GM06990 (cell line): ENCODE measurements at places on chromosomes 1 and 21.
A peak's percentile ranks its signal among the peaks of the same experiment; 100 is the strongest.

GRCh38 chr1:207393610-207394009, 60.5 kb upstream of the CR2 start:
- no peak for DNase-seq

- no peak for DNase-seq
Observed at GRCh38 chr1:30148676-30149075, 574.7 kb downstream of the MATN1 start.

DNA sequence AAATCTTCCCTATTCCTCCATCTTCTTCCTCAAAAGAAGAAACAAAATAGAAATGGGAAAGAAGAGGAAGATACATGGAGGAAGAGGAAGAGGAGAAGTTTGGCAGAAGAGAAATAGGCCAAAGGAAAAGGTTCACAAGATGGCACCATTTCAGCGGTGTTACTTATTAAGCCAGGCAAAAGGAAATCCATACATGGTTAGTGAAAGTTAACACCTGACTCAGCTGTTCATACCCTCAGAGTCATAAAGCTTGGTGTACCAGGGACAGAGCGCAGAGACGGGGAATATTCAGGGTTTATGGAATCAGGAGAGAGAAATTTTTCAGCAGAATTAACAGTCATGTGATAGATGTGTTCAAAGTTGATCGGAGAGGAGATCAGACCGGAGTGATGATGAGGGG, 70.6 kb downstream of the COQ8A start:
- DNase-seq, result no peak

- no peak for DNase-seq
Observed at GRCh38 chr1:118954301-118954905, 33.7 kb downstream of the TBX15 start.

DNA sequence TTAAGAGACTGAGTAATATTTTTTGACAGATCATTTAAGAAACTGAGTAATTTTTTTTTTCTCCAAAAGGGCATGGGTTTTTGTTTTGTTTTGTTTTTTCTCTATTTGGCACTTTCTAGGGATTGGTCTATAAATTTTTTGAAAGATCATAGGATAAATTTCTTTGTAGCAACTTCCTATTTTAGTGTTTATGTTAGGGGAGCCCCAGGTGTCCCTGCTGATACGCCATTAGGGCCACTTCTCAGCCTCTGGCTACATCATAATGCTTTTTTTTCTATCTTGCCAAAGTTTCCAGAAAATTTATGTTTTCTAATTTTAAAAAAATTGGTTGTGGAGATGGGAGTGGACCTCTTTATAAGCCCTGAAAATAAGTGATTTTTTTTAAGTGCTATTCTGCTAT, 2.6 kb downstream of the GABPA start:
- DNase-seq, result no peak

GRCh38 chr1:5645135-5645399, 347.2 kb downstream of the NPHP4 start:
- no peak for DNase-seq

DNA sequence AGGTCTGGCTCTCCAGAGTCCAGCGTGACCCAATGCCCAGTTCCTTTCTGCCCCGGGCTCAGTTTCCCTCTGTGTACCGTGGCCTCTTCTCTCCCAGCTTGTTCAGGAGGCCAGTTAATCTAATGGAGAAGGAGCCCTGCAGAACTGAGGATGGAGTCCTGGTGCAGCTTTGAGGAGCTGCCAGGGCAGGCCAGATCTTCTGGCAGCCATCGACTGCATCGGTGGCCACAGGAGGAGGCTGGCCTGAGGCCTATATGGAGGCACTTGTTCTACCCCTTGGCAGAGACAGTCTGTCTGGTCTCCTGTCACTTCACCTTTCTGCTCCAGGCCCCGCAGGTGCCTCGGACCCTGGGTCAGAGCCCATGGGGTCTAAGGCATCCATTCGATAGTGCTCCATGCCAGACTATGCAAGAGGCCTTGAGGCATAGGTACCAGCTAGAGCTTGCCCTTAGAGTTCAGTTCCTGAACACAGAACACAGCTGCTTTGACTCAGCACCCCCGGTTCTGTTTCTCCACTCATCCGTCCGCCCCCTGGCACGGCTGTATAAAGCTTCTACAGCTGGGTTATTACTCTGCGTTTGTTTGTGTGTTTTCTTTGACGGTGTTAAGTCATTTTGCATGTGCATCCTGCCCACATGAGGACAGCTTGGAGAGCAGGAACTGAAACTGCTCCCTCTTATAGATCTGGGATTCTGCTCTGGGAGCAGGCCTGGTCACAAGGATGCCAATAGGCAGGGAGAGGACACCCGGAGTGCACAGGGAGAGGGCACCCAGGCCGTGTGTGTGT, 18.5 kb upstream of the LRRN2 start:
- DNase-seq, result no peak

- DNase-seq, result no peak
Observed at GRCh38 chr1:71223641-71224340, 143.0 kb upstream of the ZRANB2 start.

GRCh38 chr1:87243573-87243972, 85.1 kb upstream of the LMO4 start:
- DNase-seq, result no peak

DNA sequence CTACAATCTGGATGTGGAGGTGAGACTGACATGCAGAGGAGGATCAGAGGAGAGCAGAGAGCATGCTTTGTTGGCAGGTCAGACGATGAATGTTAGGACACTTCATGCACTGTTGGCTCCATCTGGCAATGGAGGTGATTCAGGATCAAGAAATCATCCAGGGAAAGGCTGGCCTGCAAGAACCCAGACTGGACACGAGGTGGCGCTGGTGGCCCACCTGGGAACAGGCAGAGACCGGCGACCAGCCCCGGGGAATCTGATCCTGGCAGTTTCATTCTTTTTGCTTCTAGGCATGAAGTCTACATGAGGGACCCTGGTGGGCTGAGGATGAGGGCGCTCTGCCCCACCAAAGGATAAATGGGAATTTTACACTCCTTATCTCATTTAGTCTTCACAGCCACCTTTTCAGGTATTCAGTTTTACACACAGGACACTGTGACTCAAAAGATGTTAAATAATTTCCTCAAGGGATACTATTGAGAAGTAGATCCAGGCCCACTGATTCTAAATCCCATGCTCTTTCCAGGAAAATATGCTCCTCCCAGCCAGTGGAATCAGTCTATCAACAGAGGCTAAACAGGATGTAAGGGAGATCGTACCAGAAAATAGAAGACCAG, 26.2 kb upstream of the SCMH1 start:
- peak; percentile 31 for DNase-seq

DNA sequence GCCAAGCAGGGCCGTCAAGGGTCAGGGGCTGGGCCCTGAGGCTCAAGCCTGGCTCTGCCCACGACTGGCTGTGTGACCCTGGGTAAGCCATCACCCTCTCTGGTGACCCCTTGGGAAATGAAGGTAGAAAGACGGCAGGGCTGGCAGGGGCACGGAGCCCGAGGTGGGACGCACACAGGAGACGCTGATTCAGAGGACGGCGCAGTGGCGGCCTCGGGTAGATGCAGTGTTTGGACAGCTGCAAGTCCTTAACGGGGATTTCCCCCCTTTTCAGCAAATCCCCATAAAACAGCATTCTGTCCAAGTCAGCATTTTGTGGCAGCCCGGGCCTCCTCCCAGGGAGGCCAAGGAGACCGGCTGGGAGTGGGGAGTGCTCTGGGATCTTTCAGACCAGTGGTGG, 16.7 kb downstream of the COL8A2 start:
- DNase-seq, result no peak

- DNase-seq, result no peak
Observed at GRCh38 chr1:71210718-71211117, 129.9 kb upstream of the ZRANB2 start.

- DNase-seq, result no peak
Observed at GRCh38 chr1:100440075-100440809, 87.9 kb downstream of the CDC14A start.

DNA sequence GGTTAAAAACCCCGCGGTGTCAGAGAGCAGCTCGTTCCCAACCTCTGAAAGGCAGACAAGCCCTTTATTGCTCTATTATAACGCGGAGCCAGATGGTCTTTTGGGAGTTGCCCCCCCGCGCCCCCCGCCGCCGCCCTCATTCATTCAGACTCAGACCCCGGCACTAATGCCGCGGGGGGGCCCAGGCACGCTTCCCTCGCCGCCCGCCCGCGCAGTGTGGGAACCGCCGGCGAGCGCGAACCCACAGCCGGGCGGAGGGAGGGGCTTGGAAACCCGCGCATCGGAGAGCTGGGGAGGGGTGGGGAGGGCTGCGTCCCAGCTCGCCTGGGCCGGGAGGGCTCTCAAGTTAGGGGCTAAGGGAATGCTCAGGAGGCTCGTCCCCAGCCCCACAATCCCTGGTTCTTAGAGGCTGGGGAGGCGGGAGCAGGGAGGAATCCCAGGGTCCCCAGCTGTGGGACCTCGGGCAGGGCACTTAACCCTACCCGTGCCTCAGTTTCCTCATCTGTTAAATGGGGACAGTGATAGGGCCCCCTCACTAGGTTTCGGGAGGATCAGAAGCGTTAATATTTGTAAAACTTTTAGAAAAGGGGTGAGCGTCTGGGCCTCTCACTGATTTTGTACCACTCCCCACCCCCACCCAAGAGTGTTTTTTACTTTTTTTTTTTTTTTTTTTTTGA, 10.9 kb upstream of the HES5 start:
- DNase-seq, result no peak

GRCh38 chr1:210251680-210252490, 19.3 kb downstream of the SERTAD4 start:
- DNase-seq, result no peak

- no peak for DNase-seq
Observed at GRCh38 chr1:14583788-14584187, 14.7 kb upstream of the KAZN start.

DNA sequence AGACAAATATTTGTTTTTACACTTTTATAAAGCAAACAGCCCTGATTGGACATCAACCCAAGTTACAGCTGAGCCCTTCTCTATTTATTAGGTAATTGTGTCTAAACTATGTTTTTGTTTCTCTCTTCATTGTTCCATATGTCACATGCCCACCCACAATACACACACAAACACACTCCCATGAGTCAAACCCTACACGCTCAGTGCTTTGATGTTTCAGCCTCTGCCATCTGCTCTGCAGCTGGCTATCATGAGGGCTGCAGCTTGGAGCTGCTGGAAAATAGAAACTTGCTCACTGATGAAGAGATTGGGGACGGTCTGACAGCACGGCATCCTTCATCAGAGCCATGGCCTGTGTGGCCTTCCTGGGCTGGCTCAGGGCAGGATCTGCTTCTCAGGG, 41.7 kb downstream of the PSMG1 start:
- DNase-seq, result no peak

DNA sequence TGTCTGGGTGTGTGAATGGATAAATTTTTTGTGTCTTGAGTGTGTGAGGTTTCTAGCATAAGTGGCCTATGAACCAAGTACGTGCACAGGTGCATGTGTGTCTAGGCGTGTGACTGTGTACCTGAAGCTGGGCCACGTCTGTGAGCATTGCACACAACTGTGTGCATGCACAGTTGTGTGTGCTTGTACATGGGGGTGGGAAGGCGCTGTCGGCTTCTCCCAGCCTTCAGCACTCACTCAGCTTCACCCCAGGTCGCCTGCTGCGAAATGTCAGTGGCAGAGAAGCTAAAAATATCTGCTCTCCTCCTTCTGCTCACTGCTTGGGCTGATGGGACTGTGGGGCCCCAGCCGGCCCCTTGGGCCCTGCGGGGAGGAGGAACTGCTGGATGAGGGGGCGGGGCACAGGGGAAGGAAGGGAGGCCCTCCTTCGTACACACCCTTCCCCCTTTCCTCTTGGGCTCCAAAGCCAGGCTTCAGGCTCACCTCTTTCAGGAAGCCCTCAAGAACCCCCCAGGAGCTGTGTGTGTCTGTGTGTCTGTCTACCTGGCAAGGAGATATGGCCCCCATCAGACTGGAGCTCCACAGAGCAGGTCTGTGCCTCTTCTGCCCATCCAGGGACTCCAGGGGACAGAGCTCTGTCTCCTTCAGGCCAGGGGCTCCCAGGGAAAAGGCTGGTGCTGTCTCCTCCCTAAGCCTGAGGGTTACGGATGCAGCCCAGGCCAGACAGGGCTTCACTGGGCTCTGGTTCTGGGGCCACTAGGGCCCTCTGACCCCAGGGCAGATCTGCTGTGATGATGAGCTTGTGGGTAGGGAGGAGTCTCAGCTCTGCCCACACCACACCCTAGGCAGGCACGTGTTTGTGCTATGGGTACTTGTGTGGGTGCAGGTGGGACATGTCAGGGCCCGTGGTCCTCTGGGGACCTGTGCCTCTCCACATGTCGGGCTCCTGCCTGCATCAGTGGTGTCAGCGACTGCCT, 35.6 kb upstream of the WASF2 start:
- peak; percentile 76 for DNase-seq

DNA sequence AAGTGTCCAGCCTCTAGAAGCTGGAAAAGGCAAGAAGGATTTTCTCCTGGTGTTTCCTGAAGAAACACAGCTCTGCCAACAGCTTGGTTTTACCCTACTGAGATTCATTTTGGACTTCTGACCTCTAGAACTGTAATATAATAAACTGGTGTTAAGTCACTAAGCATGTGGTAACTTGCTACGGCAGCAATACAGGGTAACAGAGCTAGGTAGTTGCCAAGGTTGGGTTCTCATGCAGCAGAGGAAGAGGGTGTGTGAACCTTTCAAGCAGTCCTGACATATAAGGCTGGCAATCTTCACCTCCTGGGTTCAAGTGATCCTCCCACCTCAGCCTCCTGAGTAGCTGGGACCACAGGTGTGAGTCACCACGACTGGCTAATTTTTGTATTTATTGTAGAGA, 36.0 kb downstream of the GNG4 start:
- no peak for DNase-seq

DNA sequence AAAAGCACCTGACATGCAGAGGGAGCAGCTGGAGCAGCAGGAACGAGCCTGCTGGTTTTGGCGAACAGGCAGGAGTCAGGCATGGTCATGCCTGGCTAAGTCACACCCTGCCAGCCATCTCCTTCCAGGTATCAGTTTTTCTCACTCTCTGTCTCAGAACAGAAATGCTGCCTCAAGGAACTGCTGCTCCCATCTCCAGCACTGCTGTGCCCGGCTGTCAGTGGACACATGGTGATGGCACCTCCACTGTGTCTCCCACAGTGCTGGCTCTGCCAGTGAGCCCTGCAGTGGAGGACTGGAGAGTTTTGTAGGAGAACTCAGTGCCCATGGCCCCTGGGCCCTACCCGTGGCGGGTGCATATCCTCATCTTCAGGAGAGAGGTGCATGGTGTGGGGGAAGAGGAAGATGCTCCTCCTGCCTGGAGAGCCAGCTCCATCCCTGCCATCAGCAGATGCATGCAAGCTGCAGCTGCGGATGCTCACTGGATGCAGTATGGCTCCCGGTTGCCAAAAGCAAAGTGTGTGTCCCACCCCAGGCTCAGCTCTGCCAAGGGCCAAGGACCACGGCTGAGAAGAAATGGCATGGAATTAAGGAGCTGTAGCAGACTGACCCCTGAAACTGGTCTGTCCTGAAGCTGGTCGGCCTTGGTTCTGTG, 114.7 kb downstream of the GRIK3 start:
- no peak for DNase-seq
